ENCODE measurements at places on chromosomes 6 and 20.

GRCh38 chr20:38673725-38674091, 50.6 kb upstream of the SLC32A1 start:
- DNase-seq, result peak; percentile 46

- DNase-seq, result no peak
Measured at GRCh38 chr20:54113566-54113965, 43.2 kb upstream of the BCAS1 start.

GRCh38 chr6:53984163-53984562, 127.1 kb upstream of the MLIP start:
- DNase-seq, result no peak

DNA sequence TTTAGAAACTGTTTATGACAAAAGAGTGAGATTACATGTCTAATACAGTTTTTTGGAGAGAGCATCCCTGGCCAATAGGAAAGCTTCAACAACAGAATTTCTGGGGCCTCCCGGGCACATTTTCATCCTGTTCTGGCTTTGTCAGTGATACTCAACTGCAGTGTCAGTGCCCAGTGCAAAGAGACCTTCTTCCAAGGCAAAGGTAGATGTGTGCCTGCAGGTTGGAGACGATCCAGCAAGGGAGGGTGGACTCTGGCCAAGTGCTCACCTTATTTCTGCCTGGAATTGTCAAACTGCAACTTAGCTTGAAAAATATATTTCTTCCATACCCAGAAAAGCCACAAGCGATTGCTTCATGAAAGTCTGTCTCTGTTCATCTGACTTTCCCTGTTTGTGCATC, 211.6 kb upstream of the SNX9 start:
- no peak for DNase-seq

GRCh38 chr6:26029857-26030653, 57.2 kb upstream of the HFE start:
- no peak for DNase-seq

GRCh38 chr6:88538130-88538706, 372.1 kb upstream of the CNR1 start:
- no peak for DNase-seq

GRCh38 chr6:38783443-38784228, 68.5 kb downstream of the DNAH8 start:
- peak; percentile 54 for DNase-seq

DNA sequence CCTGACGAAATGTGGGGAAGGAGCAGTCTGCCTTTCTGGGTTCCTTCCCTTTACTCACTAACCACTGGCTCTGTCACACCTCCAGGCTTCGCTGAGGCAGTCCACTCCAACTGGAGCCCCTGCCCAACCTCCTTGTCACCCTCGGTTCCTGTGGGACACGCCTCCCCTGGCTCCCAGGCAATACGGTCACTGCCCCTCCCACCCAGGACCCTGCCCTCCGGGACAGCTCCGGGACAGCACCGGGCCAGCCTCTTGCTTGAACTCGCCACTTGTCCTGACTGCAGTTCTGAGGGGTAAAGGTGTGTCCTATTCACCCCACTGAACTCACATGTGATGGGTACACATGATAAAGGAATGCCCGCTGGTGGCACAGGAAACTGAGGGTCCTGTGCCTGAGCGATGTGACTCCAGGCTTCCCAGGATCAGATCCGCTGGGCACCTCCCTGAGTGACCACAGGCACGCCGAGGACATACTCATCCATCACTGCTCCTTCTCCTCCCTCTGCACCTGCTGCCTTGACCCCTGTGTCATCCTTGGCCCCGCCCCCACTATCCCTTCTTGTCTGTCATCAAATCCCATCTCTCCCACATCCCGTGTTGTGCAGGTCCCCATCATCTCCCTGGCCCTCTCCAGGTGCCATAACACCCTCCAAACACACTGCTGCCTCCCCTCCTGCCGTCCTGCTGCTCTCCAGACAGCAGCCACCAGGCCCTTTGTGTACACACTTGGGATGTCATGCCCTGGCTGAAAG, 7.9 kb downstream of the SDCBP2 start:
- DNase-seq, result no peak

DNA sequence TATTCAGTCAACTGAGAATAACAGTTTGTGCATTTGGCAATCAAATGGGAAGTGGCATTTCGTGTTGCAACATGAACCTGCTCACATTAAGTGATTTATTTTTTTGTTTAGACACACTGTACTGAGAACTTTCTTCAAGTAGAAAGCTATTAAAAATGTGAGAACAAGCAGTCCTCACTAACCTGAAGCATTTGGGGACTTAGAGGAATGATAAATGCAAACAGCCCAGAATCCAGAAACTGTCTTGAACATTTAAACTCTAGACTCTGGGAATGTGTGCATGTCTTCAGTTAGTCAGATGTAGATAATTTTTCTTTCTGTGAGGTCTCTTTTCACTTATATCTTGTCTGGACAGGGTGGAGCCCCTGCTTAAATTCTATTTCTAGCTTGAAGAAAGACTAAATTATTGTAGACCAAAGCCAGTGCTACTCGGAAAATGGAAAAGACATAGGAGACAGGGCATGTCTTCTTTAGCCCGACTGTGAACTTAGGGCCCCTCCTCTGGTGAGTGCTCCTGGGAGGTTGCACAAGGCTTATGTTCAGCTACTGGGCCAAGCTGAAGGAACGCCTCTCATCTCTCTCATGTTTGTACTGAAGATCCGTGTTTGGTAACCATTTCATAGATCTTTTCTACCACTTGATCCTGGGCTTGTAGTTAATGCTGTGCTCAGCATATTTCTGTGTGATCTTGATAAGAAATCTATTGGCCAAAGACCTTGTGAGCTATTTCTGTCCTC, 70.1 kb downstream of the SLX4IP start:
- DNase-seq, result no peak

- DNase-seq, result no peak
Measured at GRCh38 chr6:20791944-20792343, 257.7 kb downstream of the CDKAL1 start.

GRCh38 chr6:29981211-29981812, 39.0 kb downstream of the HLA-A start:
- DNase-seq, result no peak

- DNase-seq, result no peak
Measured at GRCh38 chr20:13422637-13423036, 201.6 kb downstream of the ISM1 start.

DNA sequence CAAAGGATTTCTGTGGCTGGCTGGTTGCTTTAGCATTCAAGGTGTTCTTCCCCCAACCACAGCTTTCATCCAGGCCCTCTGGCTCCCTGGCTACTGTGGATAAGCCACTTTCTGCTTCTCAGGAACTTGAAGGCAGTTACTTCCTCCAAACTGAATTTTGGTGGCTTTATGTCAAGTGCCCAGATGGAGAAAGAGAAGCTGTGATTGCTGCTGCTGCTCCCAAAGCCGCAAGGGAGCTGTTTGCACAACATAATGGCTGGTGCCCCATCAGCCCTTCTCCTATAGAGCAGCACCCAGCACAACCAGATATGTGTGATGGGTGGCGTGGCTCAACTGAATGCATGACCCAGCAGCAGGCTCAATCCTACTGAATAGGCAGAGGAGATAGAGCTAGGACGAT, 465.2 kb downstream of the MAFB start:
- DNase-seq, result no peak

DNA sequence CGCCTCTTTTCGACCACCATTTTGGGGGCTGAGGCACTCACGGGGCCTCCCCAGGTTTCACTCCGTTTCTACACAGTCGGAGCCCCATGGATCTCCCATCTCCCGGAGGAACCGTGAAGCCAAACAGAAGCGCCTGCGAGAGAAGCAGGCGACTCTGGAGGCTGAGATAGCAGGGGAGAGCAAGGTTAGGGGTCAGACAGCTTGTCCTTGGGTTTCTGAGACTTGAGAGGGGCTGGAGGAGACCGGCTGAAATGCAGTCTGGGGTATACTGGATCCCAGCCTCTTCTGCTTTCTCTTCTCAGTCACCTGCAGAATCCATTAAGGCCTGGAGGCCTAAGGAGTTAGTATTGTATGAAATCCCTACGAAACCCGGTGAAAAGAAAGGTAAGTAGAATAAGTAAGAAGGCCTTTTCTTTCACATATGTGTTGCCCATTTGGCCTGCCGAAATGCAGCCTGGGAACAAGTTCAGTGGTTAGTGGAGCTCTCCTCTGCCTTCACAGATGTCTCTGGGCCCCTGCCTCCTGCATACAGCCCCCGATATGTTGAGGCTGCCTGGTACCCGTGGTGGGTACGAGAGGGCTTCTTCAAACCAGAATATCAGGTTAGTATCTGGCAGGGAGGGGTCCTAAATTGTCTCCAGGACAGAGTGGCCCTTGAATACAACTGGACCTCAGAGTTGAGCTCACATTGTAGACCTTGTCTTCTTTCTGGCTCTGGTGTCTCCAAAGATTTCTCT, 984 bp downstream of the VARS2 start:
- DNase-seq, result no peak

DNA sequence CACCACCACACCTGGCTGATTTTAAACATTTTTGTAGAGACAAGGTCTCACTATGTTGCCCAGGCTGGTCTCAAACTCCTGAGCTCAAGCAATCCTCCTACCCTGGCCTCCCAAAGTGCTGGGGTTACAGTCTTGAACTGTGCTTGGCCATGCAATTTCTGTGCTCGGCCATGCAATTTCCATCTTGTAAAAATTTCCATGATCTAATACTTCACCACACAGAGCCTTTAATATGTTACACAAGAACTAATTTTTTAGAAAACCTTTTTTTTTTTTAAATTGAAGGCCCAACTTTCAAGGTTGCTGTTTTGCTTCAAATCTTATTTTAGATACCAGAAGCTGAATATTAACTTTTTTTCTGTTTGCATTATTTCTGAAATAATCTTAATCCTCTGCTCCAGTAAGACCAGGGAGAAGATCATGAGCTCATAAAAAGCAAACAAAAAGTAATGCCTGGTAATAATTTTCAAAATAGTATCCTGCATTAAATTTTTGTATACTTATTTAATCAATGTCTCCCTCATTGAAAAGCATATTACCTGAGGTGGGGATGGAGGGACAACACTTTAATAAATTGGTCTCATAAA, 38.1 kb upstream of the ARMC2 start:
- no peak for DNase-seq

DNA sequence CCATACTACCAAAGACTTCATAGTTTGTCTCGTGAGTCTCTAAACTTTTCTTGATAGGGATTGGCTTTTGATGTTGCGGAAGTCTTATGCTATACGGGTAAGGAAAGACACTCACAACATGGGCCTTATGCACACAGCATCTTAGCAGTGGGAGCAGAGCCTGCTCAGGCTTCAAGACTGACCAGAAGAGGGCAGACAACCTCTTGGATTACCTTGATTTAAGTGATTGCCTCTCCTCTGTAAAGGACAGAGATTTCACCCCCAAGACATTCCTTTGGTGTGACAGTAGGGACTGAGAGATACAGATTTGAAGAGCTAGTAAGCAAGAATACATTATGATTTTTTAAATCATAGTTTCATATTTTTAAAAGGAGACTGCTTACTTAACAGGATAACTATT, 71.0 kb upstream of the SAMD3 start:
- peak; percentile 9 for DNase-seq

GRCh38 chr6:90364286-90364685, 67.6 kb upstream of the BACH2 start:
- DNase-seq, result no peak

DNA sequence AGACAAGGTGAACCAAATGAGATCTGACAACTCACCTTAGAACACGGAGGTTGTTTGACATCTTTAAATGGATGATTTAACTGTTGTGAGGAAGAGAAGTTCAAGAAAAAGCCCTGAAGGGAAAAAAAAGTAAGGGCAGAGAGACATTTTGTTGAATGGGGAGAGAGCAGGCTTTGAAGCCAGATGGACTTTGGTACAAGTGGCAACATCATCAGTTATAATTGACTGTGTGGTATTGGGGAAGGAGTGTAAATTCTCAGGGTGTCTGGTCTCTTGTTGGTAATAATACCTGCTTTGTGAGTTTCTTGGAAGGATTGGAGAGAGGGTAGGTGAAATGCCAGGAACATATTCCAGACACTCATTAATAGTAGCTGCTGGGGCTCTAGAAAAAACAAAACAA, 21.6 kb downstream of the OGFRL1 start:
- peak; percentile 75 for DNase-seq

DNA sequence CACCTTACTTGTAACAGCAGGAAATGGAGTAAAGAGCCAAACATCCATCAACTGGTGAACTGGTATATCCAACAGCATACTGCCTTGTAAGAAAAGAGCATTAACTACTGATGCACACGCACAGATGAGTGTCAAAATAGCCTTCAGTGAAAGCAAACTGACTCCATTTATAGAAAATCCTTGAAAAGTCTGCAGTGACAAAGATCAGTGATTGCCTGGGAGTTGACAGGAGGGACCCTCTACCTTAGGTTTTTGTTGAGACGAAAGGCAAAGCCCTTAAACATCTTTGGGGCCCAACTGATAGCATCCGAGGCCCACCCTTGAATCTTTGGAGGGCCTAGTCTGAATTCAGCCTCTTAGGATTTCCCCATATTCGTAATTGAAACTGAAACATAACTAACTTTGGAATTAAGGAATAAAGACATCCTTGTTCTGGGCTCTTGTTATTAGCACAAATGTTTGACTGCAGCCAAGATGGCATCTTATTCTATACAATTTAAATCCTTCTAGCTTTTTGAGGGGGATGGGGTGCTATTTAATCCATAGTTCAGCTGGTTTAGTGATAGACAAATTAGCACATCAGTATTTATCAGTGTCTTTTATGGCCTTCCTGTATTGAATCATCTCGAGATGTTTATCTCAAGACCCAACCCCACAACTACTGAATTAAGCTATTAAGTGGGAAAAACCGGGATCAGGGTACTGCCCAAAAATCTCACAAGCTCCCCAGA, 13.0 kb downstream of the FBXO5 start:
- DNase-seq, result no peak

- DNase-seq, result no peak
Measured at GRCh38 chr6:11197175-11197536, 35.3 kb downstream of the NEDD9 start.

- no peak for DNase-seq
Measured at GRCh38 chr6:136408204-136408603, 118.6 kb upstream of the BCLAF1 start.

DNA sequence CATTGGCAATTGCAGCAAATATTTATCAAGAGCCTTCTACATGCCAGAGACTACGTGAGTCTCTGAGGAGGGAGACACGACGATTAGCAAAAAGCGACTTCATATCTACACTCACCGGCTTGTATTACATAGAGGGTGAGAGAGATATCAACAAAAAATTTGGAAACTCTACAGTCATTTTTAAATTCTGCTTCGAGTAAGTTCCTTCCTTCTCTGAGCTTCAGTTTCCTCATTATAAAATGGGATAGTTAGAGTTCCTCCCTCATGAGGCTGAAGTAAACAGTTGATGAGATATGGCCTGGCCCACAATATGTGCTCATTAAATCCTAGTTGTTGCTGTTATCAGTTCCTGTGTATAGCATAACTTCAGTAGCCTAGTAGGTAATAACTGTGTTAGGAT, 64.1 kb upstream of the SIRPA start:
- no peak for DNase-seq

- DNase-seq, result peak; percentile 45
Measured at GRCh38 chr20:5168651-5169396, 42.0 kb downstream of the CDS2 start.
